Stromal cell of bone marrow (primary cell): ENCODE measurements at places on chromosomes 2 and 18.

DNA sequence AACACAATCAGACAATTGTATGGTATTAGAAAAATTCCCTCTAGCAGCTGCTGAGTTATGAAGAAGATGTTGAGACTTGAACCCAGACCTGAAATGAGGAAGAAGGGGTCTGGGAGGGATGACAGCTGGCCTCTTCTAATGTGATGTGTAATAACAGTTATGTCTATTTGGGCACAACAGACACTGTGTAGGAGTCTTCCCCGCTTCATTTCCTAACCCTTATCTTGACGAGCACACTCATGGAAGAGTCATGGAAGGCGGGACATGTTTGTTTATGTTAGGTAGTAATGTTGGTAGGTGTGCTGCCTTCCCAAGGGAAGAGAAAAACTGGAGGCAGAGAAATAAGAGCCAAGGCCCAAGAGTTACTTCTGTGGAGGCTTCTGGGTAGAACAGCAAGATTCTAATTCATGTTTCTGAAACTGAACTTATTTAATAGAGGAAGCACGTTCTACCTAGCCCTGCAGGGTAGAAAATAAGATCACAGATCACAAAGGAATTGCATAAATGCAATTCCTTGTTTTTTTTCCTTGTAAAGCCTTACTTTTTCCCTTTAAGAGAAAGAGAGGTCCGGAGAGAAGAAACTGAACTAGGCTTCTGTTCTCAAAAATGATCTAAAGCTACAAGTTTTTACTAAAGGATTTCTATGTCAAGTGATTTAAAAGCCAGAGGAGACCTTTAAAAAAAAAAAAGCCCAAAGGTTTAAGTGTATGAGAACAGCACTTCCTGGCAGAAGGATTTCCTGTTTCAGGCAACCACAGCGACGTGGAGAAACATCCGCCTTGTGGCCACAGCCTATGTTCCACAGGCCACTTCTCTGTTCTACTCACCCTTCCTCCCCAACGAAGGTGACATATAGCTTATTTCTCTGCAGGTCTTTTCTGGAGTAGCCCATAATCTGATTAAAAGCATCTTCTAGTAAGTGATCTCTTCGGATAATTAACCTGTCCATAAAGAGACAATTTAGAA is 68.5 kb upstream of the STK17B start:
- peak; percentile 39 for DNase-seq

GRCh38 chr2:164015328-164016123 is 279.7 kb upstream of the FIGN start:
- DNase-seq, result peak; percentile 26

GRCh38 chr18:2570772-2571199 is 519 bp downstream of the METTL4 start:
- peak; percentile 50 for DNase-seq

DNA sequence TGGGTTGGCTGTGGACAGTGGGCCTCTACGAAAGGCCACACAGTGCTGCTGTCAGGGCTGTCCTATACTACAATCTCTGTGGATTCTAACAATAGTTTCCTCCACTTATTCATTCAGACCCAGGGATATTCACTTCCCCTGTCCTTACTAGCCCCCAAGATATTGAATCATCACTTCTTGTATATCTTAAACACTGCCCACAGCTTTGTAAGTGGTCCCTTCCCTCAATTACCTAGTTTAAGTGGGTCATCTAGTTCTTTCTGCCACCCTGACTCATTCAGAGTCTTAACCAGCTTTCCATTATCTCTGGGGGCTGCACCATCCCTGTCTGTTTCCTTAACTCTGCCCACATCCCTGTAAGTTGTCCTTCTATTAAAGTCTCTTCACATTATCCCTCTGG is 69.2 kb downstream of the CD28 start:
- DNase-seq, result no peak

- DNase-seq, result no peak
Measured at GRCh38 chr18:78410094-78410786, 569.4 kb upstream of the SALL3 start.

DNA sequence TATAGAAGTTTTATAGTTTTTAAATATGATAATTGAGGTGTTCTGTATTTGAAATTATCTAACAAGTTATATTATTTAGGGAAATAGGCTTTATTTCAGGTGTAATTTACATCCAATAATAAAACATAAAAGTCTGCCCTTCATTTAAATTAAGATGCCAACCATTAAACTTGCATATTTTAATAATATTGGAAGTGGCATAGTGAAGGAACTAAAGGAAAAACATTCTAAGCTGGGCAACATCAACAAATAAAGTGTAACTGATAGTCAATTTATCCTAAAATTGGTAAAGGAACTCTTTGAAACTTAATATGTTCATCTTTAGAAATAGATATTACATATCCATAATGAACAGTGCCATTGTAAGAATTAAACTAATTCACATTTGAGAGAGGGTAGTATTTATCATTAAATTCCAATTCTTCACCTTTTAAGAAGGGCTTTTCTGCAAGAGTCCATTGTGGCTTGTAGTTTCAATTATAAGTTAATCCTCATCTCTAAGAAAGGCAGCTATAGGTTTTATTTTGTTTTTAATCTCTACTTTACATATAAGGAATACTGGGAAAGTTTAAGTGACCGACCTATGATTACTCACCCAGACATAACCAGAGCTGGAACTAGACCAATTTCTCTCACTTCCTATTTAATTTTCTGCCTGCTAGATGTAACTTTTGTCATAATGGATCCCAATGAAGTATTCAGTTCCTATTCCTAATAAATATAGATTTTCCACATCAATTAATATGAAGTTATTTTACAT is 401.6 kb downstream of the XIRP2 start:
- DNase-seq, result no peak

- no peak for DNase-seq
Measured at GRCh38 chr18:63107931-63108330, 211.6 kb downstream of the BCL2 start.

- DNase-seq, result no peak
Measured at GRCh38 chr2:158965641-158966040, 2.8 kb upstream of the TANC1 start.

- no peak for DNase-seq
Measured at GRCh38 chr2:57444752-57445430, 601.7 kb upstream of the VRK2 start.

DNA sequence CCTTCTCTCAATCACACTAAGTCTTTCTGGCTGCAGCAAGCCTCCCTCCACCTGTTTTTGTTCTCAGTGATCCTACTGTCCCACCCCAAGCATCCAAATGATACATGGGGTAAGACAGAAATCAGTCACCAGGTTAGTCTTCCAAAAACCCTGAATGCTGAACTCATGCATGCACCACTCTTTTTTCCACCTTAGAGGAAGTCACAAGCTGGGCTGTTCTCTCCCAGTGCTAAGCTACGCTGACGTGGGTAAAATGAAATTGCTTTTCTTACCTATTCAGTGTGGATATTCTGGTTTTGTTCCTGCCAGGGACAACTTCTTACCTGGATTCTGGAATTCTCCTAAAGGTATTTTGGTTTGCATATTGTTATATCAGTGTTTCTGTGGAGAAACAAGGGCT is 54.2 kb downstream of the LANCL1 start:
- DNase-seq, result no peak

DNA sequence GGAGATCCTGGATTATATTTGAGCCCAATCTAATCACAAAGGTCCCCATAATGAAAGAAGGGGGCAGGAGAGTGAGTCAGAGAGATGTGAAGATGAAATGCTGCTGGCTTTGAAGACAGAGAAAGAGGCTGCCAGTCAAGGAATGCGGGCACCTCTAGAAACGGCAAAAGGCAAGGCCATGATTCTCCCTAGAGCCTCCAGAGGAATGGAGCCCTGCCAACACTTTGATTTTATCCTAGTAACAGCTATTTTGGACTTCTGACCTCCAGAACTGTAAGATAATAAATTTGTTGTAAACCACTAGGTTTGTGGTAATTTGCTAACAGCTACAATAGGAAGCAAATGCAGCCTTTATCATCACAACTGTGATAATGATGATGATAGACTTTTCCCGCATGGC is 32.9 kb downstream of the LBH start:
- no peak for DNase-seq

DNA sequence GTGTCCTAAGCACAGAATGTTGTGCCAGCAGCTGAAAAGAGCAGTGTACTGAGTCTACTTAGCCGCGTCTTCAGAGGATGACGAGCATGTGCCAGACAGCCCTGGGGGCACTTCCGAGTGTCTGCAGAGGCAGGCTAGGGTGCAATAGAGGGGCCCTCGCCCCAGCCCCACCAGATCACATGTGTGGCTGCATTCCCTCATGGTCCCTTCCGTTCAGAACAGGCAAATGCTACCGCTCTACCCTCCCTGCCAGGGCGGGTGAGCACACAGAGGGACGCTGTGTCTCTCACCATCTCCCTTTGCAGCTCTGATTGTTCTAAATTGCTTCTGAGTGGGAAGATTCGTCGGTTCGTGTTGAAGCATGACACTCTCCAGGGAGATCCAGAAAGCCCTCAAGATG is 212.2 kb upstream of the RAB12 start:
- no peak for DNase-seq

GRCh38 chr2:11375689-11376027 is 31.2 kb upstream of the ROCK2 start:
- DNase-seq, result no peak

- DNase-seq, result no peak
Measured at GRCh38 chr2:201879996-201880395, 73.7 kb downstream of the CDK15 start.

- DNase-seq, result no peak
Measured at GRCh38 chr2:17800693-17801458, 15.4 kb upstream of the MSGN1 start.

- no peak for DNase-seq
Measured at GRCh38 chr18:76055578-76055977, 439.5 kb downstream of the ZNF516 start.

- DNase-seq, result no peak
Measured at GRCh38 chr2:23625726-23626125, 240.7 kb downstream of the KLHL29 start.

DNA sequence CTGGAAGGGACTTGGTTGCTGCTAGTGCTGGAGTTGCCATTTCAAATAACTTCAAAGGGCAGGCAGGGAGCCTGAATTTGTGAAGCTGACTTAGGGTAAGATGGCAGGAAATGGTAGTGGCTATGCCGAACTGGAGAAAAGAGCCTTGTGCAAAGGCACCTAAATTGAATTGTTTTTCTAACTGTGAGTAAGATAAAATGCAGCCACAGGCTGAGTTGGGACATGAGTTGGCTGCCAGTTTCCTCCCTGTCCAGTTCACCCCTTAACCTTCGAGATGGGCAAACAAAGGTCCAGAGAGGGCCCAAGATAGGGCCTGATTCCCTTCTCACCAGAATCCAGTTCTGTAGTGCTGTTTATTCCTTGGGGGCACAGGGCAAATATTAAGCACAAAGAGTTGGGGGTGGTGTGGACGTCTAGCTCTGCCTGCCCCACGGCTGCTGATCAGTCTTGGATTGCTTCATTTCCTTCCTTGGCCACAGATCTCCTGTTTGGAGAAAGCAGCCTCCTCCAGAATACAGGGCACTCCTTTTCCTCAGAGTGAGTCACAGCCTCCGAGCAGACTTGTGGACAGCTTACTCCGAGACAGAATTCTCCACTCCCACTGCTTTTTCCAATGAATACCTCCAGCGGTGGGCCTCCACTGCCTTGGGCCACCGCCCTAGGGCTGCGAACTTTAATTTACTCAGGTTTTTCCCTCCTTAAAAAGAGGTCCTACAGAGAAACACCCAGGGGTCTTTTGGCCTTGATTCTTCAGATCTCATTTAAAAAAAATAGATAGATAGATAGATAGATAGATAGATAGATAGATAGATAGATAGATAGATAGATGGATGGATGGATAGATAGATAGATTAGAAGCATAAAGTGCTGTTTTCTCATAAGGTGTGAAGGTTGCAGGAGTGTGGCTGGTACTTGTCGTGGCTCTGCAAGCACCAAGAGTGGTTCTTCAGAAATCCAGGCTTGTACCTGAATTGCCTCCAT is 18.4 kb upstream of the SLC20A1 start:
- DNase-seq, result peak; percentile 96

- DNase-seq, result no peak
Measured at GRCh38 chr18:58661423-58661822, 9.8 kb upstream of the MALT1 start.

DNA sequence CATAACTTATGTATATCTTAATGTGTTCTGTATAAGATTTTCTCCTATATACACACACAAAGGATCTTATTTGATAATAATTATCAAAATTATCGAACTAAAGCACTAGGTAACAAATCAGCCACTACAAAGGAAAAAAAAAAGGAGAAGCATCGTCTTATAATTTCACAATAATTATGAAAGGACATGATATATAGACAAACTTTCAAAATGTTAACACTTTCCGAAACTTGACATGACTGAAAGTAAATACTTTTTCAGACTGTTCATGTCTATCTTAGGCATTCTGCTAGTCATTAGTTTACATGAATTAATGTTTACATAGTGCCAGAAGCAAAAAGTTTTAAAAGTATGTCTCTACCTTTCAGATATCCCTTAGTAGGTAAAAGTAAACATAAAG is 7.3 kb upstream of the NR4A2 start:
- DNase-seq, result no peak

- no peak for DNase-seq
Measured at GRCh38 chr2:68320118-68320641, 431 bp upstream of the CNRIP1 start.

DNA sequence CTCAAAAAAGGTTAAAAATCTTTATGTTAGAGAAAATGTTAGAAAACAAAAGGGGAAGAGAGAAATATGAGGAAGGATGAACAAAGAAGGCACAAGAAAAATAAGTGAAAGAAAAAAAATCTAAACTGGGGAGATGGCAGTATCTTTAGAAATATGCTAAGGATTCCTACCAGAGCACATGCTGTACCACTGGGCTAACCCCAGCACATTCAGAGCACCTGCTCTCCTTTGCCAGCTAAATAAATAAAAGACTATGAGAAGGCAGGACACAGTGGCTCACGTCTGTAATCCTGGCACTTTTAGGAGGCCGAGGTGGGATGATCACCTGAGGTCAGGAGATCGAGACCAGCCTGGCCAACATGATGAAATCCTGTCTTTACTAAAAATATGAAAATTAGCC is 92.2 kb upstream of the CDKL4 start:
- DNase-seq, result no peak

DNA sequence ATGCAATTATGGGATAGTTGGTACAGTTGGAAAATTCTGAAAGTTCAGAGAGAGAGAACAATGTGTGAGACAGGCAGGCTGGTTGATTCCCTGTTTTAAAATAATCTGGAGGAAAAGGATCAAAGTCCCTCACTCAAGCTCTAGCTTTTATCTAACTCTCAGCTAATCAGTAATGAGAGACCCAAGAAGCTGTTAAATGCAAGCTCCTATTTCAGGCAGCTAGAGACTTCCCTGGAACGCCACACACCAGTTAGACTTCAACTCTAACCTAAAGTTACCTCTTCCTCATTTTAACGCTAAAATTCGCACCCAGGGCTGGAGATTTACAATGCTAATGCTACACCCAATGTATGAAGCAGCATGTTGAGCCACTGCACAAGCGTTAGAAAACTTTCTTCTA is 243.1 kb downstream of the EN1 start:
- DNase-seq, result no peak

DNA sequence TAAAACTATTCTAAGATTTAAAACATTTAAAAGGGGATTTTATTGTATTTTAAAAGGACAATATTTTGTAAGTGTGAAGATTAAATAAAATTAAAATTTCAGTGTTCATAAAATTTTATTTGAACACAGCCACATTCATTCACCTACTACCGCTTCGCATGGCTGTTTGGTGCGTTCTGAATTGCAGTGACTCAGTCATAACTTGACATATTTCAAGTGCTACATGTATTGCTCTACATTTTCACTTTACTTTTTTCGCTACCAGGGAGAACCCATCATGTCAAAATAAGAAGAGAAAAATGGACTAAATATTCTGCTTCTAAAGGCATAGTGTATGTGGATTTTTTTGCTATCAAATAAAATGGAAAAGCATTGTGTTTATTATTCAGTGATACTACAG is 8.7 kb downstream of the PTH2R start:
- no peak for DNase-seq

GRCh38 chr18:9325716-9326115 is 8.9 kb upstream of the TWSG1 start:
- no peak for DNase-seq
